ENCODE measurements at places on chromosomes 7 and 10.

- no peaks in the 10 kb centered on the region for H3K27me3 ChIP-seq
- no peak overlapping the region for H3K27ac ChIP-seq
- no peak overlapping the region for H3K4me3 ChIP-seq
- no peak for DNase-seq
Measured at GRCh38 chr10:31187607-31188210, 131.3 kb upstream of the ZEB1 start.

- no peak for DNase-seq
- no peaks in the 10 kb centered on the region for H3K36me3 ChIP-seq
- no peak overlapping the region for H3K27ac ChIP-seq
- H3K4me3 ChIP-seq, result no peak overlapping the region
- no peaks in the 10 kb centered on the region for H3K27me3 ChIP-seq
- H3K4me1 ChIP-seq, result no peaks in the 10 kb centered on the region
Measured at GRCh38 chr7:108340856-108341411, 115.3 kb downstream of the NRCAM start.

DNA sequence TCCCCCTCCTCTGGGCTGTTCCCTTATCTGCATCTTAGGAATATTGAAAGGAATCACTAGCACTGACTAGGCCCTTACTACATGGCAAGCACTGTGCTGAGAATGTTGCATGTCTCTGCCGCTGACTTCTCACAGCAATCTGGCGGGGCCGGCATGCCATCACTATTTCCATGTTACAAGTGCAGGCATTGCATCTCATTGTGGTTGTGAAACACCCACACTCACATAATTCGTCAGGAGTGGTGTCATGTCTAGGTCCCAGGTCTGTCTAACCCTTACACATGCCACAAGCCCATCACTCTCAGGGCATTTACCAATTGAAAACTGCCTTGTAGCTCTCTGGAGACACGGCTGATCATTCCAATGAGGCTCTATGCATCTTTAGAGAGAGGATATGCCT, 8.5 kb upstream of the IL2RA start:
- H3K27ac ChIP-seq, result no peak overlapping the region
- H3K27me3 ChIP-seq, result no peaks in the 10 kb centered on the region
- no peak overlapping the region for H3K4me3 ChIP-seq
- H3K36me3 ChIP-seq, result no peaks in the 10 kb centered on the region
- H3K4me1 ChIP-seq, result no peaks in the 10 kb centered on the region

DNA sequence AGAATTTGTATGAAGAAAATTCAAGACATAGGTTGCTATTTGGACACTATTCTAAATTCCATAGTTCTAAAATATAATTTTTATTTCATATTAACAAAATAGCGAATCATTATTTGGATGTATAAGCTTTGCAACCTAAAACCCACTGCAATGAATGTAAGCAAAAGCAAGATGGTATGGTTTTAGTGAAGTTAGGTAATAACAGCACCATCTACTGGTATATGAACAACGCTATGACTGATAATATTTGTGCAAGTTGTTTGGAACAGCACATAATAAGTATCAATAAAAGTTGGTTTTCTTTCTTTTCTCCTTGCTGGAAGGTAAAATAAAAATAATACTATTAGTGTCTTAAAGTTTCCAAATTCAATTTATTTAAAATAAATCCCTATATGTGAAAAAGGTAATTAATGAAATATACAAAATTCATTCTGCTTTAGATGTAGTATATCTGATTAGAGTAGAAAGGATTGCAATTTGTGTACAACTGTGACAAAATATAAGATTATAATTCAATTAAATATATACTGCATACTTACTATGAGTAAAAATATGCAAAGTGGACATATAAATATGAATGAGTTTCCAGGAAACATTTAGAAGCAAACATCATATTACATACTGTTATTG, 79.0 kb upstream of the LSM8 start:
- no peaks in the 10 kb centered on the region for H3K4me1 ChIP-seq
- H3K27me3 ChIP-seq, result no peaks in the 10 kb centered on the region
- DNase-seq, result no peak
- H3K36me3 ChIP-seq, result no peaks in the 10 kb centered on the region

- no peaks in the 10 kb centered on the region for H3K36me3 ChIP-seq
- no peaks in the 10 kb centered on the region for H3K27me3 ChIP-seq
- H3K4me1 ChIP-seq, result no peaks in the 10 kb centered on the region
- DNase-seq, result no peak
Measured at GRCh38 chr7:2953588-2954407, 89.9 kb downstream of the CARD11 start.

GRCh38 chr10:12723220-12723619, 278.3 kb downstream of the CCDC3 start:
- H3K4me1 ChIP-seq, result peaks cover 20% of the 10 kb centered on the region
- no peak overlapping the region for H3K27ac ChIP-seq
- DNase-seq, result no peak
- no peak overlapping the region for H3K4me3 ChIP-seq

DNA sequence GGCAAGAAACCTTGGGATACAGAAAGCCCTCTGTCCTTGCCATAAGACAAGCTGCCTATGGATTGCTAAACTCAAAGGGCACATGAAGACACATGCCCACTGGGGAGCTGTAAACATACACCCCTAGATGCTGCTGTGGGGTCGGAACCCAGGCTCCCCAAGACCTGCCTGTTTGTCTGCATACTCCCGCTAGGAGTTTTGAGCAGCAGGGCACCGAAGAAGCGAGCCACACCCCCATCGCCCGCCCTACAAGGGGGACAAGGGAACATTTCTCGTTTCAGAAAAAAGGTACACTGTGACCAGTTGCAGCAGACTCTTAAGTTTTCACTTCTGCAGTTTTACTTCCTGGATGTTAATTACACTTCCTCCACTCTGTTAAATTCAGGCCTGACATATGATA, 680.2 kb upstream of the GHITM start:
- H3K4me1 ChIP-seq, result no peaks in the 10 kb centered on the region
- no peaks in the 10 kb centered on the region for H3K27me3 ChIP-seq
- no peak overlapping the region for H3K4me3 ChIP-seq
- no peak for DNase-seq
- no peaks in the 10 kb centered on the region for H3K36me3 ChIP-seq

DNA sequence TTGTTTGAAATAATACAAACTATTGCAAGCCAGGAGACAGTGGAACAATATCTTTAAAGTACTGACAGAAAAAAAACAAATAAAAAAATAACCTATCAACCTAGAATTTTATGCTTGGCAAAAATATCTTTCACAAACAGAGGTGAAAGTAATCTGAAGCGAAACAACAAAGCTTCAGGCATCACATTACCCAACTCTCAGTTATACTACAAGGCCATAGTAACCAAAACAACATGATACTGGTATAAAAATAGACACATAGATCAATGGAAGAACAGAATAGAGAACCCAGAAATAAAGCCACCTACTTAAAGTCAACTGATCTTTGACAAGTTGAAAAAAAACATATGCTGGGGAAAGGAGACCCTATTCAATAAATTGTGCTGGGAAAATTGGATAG, 26.5 kb upstream of the HECW1 start:
- H3K4me1 ChIP-seq, result no peaks in the 10 kb centered on the region
- H3K27me3 ChIP-seq, result no peaks in the 10 kb centered on the region
- no peak overlapping the region for H3K27ac ChIP-seq
- no peaks in the 10 kb centered on the region for H3K36me3 ChIP-seq

DNA sequence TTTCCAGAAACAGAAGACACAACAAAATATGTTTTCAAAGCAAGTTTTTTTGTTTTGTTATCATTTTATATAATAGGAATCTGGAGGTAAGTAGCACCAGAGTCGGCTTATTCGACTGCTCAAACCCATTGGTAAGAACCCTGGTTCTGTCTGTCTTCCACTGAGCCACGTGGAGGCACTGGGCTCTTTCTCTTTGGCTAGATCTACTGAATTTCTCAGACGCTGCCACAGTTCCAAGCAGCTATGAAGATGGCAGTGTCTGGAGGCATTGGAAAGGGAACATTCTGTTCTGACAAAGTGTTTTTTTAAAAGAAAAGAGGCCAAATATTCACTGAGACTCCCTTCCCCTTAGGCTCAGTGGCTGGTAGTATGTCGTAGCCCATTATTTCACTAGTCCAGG, 338.8 kb downstream of the NRG3 start:
- no peak overlapping the region for H3K27ac ChIP-seq
- no peaks in the 10 kb centered on the region for H3K4me1 ChIP-seq
- H3K36me3 ChIP-seq, result no peaks in the 10 kb centered on the region

DNA sequence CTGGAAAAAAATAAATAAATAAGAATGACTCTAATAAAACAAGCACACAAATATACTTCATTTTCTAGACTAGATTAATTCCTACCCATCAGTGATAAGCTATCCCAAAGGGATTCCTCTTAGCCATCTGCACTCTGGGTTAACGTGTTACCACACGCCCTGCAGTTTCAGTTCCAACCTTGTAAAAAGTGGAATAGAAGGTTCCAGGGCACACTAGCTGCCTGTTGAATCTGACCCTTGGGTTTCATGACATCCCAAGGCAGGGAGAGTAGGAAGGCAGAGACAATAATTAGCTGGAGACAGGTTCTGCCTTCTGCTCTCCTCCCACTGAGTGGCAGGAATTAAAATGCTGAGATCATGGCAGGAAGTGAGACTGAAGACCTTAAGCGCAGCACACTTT, 33.5 kb downstream of the SLC37A3 start:
- H3K4me1 ChIP-seq, result no peaks in the 10 kb centered on the region
- no peak overlapping the region for H3K4me3 ChIP-seq
- H3K36me3 ChIP-seq, result peaks cover 5% of the 10 kb centered on the region
- no peak overlapping the region for H3K27ac ChIP-seq

DNA sequence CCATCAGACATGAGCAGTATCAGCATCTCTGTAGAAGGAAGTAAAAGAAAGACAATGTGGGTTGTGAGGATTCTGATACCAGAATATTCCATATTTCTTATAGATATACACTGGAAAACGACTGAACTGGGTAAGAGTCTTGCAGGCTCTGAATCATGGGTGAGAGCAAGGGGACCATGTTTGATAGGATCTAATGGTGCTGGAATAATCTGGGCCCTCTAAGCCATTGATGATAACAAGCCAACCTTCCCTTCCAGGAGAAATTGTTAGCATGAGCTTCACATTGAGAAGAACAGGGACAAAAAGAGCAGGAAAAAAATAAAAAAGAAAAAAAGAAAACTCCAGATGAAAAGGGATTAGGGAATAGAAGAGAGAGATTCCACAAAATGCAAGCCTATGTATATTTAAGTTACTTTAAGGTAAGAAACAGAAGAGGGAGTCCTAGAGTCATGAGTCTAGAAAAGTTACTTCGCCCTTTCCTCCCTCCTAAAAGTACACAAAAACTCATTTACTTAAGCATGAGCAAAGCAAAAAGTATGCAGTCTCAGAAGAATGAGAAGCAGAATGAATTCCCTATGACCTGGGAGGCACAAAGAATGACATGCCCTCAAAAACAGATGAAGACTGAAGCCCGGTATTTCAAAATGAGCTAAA, 181.9 kb downstream of the TMEM26 start:
- no peak overlapping the region for H3K4me3 ChIP-seq
- H3K4me1 ChIP-seq, result no peaks in the 10 kb centered on the region
- DNase-seq, result no peak
- no peaks in the 10 kb centered on the region for H3K36me3 ChIP-seq
